LoVo (cell line): ENCODE measurements at places on chromosomes 2 and 18.

DNA sequence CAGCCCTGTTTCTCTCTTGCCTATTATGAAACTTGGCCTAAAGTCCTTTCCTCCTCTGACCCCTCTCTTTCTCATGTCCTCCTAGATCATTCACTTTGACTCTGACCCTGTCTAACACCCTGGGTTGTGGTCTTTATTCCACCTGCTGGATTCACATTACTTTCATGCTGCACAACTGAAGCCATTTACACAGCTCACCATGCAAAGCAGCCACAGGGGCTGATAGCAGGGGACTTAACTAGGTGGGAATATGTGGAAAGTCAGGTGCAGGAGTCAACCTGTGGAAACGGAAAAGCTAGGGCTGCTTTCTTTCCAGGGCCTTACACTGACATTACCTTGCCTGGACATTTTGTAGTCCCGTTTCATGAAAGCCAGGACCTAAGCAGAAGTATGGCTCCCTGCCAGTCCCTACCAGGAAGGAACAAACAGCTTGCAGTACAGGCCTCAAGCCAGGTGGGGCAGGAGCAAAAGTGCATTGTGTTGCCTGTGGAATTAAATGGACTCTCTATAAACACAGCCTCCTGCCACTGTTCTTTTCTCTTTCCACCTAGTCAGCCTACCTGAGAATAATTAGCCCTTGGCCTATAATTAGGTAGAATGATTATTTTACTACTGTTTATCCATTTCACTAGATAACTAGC, 11.8 kb downstream of the MAPRE3 start:
- DNase-seq, result peak; percentile 85

DNA sequence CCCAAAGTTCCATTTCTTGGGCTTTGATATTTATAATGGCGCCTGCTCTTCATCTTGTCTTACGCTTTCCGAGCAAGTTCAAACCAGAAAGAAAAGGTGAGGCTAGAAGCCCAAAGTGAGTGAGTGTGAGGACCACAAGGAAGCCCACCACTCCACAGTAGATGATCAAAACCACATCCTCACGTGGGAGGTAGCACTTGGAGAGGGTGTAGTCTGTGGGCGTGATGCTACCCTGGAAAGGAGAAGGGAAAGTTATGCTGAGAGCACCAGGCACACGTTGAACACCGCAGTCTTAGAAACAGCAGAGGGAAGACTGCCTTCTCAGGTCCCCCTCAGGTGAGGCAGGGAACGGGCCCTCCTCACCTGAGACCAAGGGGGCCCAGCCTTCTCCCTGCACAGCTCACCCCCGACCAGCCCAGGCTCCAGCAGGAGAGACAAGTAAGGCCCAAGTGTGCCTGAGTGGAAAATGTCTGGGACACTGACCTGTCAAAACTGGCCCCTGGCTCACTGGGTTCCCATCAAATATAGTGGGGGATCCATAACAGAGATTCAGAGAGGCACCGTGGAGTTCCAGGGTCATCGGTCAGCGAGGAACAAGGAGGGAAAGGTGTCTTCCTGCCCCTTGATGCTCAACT, 23.6 kb downstream of the MPPE1 start:
- DNase-seq, result no peak

DNA sequence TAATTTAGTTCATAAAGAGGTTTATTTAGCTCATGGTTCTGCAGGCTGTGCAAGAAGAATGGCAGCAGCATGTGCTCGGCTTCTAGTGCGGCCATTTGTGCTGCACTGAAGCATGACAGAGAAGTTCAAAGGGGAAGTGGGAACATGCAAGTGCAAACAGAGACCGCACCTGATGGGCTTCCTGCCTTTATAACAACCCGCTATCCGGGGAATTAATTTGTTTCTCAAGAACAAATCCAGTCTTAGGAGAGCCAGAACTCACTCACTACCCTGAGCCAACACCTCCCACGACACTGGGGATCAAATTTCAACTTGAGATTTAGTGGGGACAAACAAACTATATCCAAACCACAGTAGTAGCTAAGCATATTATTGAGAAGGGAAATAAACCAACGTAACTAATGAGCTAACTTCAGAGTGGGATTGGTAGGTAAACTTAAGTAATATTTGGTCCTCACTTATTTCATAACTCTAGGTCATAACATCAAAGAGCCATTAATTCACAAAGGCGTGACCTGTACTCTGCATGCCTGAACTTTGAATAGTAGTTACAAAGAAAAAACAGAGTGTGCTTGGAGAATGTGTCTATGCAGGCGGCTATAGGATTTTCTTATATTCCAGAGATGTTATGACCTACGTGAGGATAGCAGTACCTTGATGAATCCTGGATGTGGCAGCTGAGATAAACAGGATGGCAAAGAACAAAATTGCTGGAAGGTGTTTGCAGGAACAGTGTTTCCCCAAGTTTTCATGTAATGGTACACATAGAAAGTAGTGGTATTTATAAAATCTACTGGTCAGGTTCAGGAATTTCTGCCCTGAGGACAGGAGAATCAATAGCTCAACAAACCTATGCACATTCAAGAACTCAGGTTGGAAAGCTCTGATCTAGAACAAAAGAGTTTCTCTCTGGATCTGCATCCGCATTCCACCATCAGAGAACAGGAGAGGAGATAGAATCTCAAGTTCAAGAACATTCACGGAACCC, 845.9 kb upstream of the ID2 start:
- no peak for DNase-seq

- no peak for DNase-seq
Observed at GRCh38 chr2:116874021-116874420, 940.5 kb upstream of the DDX18 start.

GRCh38 chr18:52963481-52963880, 623.5 kb downstream of the DCC start:
- no peak for DNase-seq

DNA sequence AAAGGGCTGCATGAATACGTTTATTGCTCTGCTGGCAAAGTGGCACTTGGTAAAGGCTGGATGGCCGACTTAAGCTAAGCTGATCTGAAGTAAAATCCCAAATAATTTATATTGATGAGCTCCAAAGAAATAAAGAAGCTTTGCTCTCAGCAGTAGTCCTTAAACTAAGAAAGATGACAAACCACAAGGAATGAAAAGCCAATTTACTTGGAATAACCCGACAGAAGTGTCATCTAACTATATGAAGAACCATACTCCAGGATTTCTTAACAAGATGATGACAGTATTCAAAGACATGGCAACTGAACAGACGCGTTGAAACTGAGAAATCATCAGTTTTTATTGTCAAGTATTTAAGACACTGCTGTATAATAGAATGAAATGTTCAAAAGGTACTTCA, 294.1 kb downstream of the PDE11A start:
- DNase-seq, result no peak

DNA sequence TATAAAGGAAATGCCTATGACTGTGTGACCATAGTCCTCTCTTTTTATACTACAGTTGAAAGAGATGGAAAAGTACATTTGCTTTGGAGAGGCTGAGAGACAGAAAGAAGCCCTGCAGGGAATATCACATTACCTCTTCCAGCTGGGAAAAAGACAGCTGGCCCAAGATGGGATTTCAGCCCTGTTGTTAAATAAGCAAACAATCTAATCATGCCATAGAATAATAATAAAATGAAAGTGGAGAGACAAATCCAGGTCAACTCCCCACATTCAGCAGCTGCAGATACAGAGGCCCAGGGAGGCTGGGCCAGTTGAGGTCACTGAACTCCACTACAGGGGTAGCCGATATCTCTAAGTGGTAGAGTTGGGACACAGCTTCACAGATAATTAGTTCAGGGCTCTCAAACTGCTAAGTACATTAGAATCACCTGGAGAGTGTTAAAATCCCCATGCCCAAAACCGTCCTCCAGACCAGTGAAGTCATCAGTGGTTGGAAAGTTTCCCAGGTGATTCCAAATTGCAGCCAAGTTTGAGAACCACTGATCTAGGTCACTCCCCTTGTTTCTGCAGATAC, 81.9 kb downstream of the MOGAT1 start:
- DNase-seq, result no peak

- DNase-seq, result peak; percentile 68
Observed at GRCh38 chr18:23871410-23871809, 143.1 kb upstream of the TTC39C start.

DNA sequence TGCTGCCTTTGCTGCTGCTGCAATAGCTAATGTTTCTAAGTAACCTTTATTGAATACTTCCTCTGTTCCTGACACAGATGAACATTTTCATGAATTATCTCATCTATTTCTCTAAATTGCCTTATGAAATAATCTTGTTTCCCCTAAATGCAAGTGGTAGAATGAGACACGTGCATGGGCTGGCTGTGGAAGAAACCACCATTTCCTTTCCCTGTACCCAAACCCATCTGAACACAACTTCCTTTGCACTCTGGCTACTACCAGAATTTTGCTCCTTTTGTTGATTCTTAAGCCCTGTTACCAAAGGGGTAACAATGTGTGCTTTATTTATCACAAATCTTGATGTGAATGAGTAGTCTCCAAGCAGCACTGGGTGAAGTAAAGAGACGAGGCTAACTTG, 29.2 kb downstream of the AKAIN1 start:
- no peak for DNase-seq

GRCh38 chr2:42569116-42569711, 782 bp downstream of the MTA3 start:
- DNase-seq, result no peak

- DNase-seq, result no peak
Observed at GRCh38 chr18:62809900-62810299, 94.6 kb downstream of the PHLPP1 start.

- no peak for DNase-seq
Observed at GRCh38 chr2:52929412-52929811, 838.2 kb upstream of the CHAC2 start.

- DNase-seq, result no peak
Observed at GRCh38 chr18:55001394-55002024, 42.2 kb upstream of the CCDC68 start.

DNA sequence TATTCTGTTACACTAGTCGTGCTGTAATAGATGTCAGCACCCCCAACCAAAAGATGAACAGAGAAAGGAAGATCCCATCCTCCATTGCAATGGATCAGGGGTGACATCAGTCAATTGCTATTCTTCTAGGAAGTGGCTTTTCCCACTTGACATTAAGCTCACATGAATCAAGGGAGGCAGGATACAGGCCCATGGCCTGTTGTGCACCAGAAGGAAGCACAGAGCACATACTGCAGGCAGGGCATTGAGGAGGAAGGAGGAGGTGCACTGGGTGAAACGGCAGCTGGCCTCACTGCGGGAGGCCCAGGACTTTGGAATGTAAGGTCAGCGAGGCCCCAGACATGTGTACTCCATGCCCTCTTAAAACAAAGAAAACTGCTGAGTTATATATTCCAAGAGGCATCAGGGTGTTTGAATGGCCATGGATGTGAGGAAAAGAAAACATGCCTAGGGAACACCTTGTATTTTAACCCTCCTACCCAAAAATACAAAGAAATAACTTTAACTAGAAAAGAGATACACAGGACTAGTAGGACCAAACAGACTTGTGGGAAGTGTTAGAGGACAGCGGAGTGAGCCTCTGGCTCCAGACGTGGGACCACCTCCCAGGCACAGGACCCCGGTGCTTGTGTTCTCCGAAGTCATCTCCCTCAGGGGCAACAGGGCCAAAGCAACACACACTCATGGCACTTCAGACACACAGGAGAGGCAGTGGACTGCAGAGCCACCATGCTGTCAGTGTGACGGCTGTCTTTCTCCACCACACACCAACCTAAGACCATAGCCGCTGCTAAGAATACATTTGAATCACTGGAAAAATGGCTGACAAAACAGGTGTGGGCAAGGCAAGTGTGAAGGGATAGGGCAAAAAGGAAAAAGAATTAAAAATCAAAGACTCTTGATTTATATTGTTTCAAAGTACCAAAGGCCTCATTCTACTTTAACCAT, 51.4 kb upstream of the RIOK3 start:
- DNase-seq, result no peak

DNA sequence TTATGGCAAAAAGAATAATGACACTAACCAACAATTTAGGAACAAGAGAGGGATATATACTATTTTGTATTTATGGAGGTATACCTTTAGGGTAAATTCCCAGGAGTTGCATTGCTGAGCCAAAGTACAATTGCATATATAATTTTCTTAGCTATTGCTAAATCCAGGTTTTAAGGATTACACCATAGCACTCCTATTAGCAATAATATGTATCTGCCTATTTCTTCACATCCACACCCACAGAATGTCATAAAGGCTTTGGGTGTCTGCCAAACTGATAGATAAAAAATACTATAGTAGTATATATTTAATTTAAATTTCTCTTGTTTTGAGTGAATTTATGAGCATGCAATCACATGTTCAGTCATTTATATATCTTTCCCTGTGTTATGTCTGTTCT, 11.5 kb upstream of the SERPINB13 start:
- no peak for DNase-seq

- no peak for DNase-seq
Observed at GRCh38 chr2:85291425-85292023, 36.3 kb downstream of the TGOLN2 start.

DNA sequence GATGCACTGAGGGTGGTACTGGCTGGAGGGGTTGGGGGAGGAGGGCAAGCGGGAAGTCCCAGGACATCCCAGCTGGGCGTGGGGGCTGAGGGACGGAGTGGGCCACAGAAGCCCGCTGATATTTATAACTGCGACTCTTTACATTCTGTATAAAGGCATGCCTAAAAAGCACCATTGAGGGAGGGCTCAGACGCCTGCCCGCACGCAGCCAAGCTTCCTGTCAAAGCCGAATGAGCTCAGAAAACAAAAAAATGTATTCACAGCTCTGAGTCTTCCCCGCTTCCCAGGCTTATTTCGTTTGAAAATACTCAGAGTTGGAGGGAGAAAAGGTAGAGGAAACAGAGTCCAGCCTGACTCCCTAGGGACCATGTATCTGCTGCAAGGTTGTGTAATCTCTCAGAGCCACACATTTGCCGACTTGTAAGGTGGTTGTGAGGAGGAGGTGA, 170.1 kb upstream of the HAAO start:
- DNase-seq, result no peak
